Suppressor macrophage treated with lipopolysaccharide for 1 hour (primary cell): ENCODE measurements at places on chromosomes 2 and 18.

GRCh38 chr2:122237450-122237849 lies 482.0 kb downstream of the TSN start:
- DNase-seq, result no peak

DNA sequence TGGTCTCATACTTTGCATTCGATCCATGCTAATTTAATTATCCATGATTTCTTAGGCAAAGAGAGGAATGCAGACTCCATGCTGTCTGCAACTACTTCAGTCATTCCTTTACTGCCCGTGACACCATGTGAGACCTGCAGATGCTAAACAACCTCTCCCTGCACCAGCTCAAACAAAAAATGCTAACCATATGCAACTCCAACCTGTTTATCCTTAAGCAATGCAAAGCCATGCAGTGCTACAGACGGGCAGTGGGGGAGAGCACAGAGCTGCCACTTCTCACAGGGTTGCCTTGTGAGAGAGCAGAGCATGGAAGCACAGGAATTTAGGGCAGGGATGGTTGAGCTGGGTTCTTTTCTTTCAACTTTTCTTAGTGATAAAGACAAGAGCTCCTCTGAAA lies 74.9 kb upstream of the KLHL14 start:
- no peak for DNase-seq

- DNase-seq, result no peak
These were observed 1.2 kb downstream of the M1AP start for GRCh38 chr2:74646834-74647482.

DNA sequence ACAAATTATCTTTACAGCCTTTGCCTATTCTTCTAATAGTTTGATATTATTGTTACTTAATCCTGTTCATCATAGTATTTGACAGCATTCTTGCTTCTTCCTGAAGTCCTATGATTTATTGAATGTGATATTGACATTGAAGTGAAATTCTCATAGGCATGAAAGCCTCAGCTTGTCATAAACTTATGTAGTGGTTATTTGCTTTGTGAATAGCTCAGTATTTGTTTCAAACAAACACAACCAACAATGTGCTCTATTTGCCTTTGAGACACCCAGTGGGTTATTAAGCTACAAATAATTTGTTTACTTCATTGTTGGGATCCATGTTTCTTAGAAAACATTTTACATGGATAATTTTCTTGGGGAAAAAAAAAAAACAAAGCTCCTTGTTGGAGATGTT lies 57.2 kb downstream of the TTC39C start:
- DNase-seq, result no peak

- peak; percentile 13 for DNase-seq
These were observed 2.9 kb downstream of the ARPC2 start for GRCh38 chr2:218219934-218220333.

DNA sequence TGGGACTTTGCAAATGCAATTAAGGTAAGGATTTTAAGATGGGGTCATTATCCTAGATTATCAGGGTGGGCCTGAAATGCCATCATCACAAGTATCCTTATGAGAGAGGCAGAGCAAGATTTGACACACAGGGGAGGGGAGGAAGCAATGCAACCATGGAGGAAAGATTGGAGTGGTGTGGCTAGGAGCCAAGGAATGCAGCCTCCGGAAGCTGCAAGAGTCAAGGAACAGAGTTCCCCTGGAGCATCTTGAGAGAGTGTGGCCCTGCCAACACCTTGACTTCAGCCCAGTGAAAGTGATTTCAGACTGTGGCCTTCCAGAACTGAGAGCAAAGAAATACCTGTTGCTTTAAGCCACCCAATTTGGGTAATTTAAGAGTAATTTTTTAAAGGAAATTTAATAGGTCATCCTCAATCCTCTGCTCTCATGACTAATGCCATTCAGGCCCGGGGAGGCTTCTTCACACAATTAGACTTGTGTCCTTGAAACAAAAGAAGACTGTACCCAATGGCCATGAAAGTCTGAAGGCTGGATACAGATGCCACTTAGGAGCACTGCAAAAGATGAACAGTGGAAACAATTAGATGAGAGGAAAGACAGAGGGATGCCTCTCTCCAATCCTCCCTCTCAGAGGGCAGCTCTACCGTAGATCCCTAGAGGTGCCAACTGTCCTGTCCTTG lies 250.3 kb upstream of the ID2 start:
- DNase-seq, result no peak

DNA sequence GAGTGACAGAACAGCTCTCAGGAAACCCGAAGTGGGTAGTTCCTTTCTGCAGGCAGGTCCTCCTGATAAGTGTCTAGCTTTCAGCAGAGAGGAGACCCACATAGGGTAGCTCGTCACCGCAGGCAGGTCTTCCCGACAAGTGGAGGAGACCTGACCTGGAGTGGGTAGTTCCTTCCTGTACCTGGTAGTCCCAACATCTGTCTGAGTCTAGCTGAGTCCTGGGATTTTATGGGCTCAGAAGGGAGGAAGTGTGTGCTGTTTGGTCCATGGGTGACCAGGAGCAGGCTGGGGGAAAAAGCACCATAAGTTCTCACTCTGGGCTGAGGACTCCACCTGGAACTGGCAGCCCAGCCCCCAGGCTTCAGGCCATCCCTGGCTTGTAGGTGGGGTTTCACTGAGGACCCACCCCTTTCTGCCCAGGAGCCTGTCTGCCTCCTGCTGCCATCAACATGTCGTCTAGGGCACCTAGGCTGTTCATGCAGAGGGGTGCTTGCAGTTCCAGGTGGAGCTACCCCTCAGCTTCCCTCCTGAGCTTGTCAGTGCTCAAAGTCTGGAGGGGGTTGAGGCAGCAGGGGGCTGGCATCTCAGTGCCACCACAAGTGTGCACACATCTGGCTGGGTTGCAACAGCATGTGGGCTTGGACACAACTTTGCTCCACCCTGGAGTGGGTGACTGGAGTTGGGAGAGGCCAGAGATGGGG lies 9.4 kb downstream of the DYSF start:
- DNase-seq, result no peak

- no peak for DNase-seq
These were observed 84.3 kb downstream of the FANCL start for GRCh38 chr2:58156780-58157179.

- DNase-seq, result no peak
These were observed 155.9 kb upstream of the RASGRP3 start for GRCh38 chr2:33320573-33320972.

DNA sequence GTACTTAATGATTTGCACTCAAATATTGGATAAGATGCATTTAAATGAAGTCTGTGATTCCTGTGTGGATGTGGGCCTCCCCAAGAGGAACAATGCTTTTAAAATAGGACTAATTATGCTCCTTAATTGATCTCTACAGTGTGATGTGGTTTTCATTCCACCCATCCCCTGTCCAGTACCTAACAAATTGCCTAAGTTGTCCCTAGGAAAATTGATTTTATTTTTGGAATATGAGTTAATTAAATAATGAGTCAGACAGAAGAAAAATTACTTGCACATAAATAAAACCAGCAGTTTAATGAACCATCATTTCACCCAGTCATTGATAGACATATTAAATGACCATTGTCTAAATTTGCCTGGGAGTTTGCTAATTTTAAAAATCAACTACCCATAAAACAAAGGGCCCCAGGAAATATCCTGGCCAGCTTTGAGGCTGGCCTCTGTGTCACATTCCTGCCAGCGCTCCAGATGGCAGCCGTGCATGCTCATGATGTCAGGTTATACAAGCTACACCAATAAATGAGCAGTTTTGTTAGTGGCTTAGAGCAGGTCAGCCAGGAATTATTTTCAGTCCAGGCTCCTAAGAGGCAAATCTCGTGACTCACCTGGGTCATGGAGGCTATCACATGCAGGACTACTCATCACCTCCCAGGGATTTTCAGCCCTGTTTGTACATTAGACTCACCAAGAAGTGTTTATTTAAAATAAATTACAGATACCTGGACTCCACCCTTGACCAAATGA lies 31.9 kb downstream of the ABHD3 start:
- DNase-seq, result no peak

DNA sequence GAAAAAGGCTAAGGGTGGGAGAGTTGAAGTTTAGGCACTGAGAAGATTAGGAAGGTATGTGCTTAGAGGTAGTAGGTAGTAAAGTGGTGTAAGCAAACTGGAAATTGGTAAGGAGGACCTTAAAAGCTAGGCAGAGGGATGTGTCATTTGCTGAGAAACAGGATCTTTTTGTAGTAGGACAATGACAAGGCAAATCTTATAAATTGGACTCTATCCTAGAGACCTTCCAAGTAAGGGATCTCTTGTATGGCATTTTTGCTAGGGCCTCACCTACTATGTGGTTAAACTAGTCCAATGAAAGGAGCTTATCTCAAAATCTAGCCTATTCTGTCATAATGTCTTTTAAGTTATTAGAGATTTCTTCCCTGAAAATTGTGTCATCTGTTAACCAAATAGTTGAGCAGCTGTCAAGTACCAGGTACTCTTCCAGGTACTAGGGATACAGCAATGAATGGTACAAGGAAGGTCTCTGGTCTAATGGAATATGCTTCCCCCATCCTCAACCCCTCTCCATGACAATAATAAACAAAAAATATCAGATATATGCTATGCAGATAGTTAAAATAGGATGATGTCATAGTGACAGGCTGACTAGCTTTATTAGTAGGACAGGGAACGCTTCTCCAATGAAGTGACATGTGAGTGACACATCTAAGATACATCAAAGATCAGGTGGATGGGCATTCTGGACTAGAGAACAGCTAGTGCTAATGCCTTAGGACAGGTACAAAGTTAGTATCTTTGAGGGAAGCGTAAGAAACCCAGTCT lies 17.7 kb downstream of the RIOK3 start:
- DNase-seq, result no peak

DNA sequence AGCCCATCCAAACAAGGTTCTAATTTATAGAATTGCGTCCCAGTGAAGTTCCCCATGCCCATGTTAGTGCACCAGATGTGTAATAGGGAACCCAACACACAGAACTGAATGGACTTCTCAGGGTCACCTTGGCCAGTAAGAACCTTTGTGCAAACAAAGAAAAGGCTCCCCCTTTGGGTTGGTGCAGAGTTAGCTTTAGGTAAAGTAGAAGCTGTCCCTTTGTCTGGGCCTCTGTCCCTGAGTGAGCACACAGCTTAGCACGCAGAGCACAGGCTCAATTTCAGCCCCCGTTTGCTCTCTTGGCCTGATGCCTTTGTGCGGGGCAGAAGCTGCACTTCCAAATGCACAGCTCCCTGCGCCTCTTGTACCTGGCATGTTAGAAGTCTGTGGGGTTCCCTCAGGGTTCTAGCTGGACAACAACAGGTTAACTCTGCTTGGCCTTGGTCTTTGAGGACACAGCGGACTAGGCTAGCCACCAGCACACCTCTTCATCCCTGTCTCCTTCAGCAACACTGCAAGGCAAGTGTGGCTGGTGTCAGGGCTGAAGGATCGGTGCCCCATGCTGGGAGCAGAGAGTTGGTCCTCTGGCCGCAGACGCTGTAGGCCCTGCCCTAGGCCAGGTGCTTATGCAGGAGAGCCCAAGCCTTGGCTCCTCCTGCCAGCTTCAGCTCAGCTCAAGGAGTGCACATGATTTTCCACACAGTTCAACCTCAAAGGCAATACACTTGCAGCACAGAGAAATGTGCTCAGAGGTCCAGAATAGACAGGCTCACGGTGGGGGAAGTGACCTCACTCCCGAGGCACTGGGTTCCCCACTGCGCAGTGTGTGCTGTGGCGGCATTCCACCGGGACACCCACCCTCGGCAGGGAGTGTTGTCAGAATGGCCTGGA lies 73.3 kb upstream of the FOSL2 start:
- no peak for DNase-seq

DNA sequence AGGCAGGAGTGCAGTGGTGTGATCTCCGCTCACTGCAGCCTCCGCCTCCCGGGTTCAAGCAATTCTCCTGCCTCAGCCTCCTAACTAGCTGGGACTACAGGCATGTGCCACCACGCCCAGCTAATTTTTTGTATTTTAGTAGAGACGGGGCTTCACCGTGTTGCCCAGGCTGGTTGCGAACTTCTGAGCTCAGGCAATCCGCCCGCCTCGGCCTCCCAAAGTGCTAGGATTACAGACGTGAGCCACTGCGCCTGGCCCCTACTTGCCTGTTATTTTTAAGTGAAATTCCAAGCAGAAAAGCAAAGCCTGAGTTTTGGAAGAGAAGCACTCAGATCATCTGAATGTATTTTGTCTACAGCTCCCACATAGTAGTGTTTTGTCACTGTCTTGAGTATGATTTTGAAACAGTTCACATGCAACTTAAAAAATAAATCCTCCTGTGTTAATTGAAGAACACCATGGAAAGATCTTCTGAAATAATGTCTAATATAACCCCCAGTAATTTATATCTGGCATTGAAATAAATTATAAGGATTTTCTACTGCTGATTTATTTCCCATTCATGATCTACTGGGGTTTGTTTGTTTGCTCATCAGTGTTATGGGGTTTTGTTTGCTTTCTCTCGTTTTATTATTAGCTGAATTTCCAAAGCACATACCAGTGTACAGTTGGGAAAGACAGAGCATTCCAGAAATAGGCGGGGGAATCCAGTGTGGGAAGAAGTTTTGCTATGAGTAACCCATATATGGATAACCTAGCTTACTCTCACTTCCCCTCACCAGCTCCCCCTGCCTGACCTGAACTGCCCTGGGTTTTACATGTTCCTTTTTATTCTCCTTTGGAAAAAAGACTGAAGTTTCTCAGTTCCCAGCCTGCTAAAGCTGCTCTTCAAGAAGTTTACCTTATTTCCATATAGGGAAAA lies 80.1 kb upstream of the MAP3K20 start:
- DNase-seq, result peak; percentile 89

DNA sequence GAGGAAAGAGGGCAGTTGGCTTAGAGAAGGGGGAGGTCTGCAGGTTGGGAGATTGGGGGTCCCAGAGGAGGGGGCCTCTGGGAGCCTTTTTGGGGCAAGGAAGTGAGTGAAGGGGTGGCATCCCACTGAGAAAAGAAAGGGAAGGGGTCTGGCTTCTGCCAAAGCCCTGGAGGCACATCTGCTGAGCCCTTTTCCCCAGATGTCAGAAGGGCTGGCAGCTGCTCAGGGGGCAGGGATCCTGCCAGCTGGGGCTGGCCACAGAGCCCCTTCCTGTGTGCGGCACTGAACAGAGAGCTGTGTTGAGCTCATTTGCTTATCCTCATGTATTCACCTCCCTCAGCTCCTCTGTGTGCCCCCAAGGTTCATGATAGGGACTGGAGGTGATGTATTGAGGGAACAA lies 54.5 kb downstream of the APOB start:
- no peak for DNase-seq

GRCh38 chr2:55482186-55482884 lies 37.2 kb upstream of the CFAP36 start:
- DNase-seq, result peak; percentile 34

- no peak for DNase-seq
These were observed 324.9 kb upstream of the SOX11 start for GRCh38 chr2:5367321-5367720.

DNA sequence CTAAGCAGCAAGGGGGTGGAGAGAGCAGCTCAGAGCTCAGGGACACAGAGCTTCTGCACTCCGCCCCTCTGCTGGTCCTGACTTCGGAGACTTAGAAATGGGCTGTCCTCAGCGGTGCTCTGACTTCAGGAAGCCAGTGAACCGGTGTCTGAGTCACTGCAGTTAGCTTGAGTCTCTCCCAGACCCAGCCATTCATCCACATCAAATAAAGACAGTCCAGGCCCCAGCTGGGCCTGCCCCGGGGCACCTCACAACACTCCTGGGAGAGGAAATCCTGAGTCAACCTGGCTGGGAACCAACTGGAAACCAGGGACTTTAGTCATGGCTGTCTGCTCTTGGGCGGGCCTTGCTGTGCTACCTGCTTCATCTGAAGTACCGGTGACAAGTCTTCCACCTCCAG lies 5.4 kb upstream of the ITGB6 start:
- no peak for DNase-seq
